H9 (cell line): ENCODE measurements at places on chromosomes 2 and 18. TPM values are rescaled to one million over a fixed set of nuclear protein-coding genes. Genes with fewer than 3 reads are reported as not detected.

Gene EHBP1
- total RNA-seq: 32.4 and 35.6 TPM in 2 replicates

Gene AP1S3
- total RNA-seq: 8.7 and 11.0 TPM in 2 replicates

Gene SPDYA
- 0.52 and 1.1 TPM in 2 replicates for total RNA-seq

Gene CNGA3
- total RNA-seq: not detected in 2 replicates

Gene CNDP1
- total RNA-seq: 0.29 TPM in 1 of 2 replicates, not detected in the other

Gene CFC1
- total RNA-seq: 0.22 TPM in 1 of 2 replicates, not detected in the other

Gene HOXD13
- not detected in 2 replicates for total RNA-seq

Gene SCN3A
- not detected in 2 replicates for total RNA-seq

Gene NAT8
- not detected in 2 replicates for total RNA-seq

Gene WNT6
- not detected in 2 replicates for total RNA-seq

Gene TCF23
- not detected in 2 replicates for total RNA-seq

Gene DQX1
- total RNA-seq: 0.98 and 1.6 TPM in 2 replicates

Gene C2orf81
- total RNA-seq: 2.4 and 3.5 TPM in 2 replicates

Gene MYOM1
- total RNA-seq: 0.17 and 0.20 TPM in 2 replicates

Gene RBM44
- 0.15 and 0.22 TPM in 2 replicates for total RNA-seq

Gene HOXD10
- total RNA-seq: not detected in 2 replicates

Gene SAG
- not detected in 2 replicates for total RNA-seq

Gene GATA6
- 0.04 TPM in 1 of 2 replicates, not detected in the other for total RNA-seq

Gene RNF25
- 35.3 and 40.7 TPM in 2 replicates for total RNA-seq

Gene ACAA2
- 115 and 116 TPM in 2 replicates for total RNA-seq

Gene SLC8A1
- total RNA-seq: 1.7 and 1.9 TPM in 2 replicates

Gene FKBP7
- 4.5 and 4.8 TPM in 2 replicates for total RNA-seq

Gene HSBP1L1
- total RNA-seq: 0.46 TPM in 1 of 2 replicates, not detected in the other

Gene TUBA4B
- total RNA-seq: not detected in 2 replicates

Gene ITGA4
- 1.3 and 1.5 TPM in 2 replicates for total RNA-seq

Gene PDK1
- 74.4 and 74.7 TPM in 2 replicates for total RNA-seq

Gene POTEJ
- not detected in 2 replicates for total RNA-seq

Gene KCNE4
- total RNA-seq: 0.20 and 0.24 TPM in 2 replicates

Gene TUBA3E
- 0.13 and 0.26 TPM in 2 replicates for total RNA-seq

Gene LAMA3
- total RNA-seq: 0.33 and 0.68 TPM in 2 replicates

Gene CYP27A1
- 3.1 and 3.4 TPM in 2 replicates for total RNA-seq

Gene CTIF
- 14.4 and 15.8 TPM in 2 replicates for total RNA-seq

Gene LTBP1
- 27.3 and 28.5 TPM in 2 replicates for total RNA-seq
